ENCODE measurements at places on chromosomes 7 and 10.
A peak's percentile ranks its signal among the peaks of the same experiment; 100 is the strongest.

GRCh38 chr7:121561717-121562116, 165.6 kb upstream of the FAM3C start:
- no peak overlapping the region for H3K27ac ChIP-seq
- no peaks in the 10 kb centered on the region for H3K27me3 ChIP-seq
- H3K4me1 ChIP-seq: no peaks in the 10 kb centered on the region
- no peaks in the 10 kb centered on the region for H3K36me3 ChIP-seq
- DNase-seq: peak; percentile 21

DNA sequence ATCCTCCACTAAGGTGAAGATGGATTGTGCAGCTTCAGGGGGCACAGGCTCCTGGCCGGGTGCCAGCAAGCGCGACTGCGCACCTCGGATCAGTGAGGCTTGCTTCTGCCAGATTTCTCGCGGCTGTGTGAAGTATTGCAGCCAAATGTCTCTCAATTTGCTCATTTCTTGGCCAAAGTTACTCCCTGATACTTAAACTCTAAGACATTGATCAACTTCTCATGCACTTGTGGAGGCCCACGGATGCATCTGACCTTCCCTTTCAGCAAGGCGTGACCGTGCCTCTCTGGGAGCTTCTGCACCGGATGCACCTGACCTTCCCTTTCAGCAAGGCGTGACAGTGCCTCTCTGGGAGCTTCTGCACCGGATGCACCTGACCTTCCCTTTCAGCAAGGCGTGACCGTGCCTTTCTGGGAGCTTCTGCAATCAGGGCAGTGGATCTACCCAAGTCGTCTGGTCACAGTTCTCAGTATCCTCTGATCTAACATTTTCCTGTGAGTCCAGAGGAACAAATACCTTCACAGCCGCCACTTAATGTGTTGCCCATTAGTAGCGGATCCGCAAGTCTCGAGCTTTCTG, 248.3 kb downstream of the ADARB2 start:
- DNase-seq: no peak
- no peaks in the 10 kb centered on the region for H3K27me3 ChIP-seq
- H3K36me3 ChIP-seq: no peaks in the 10 kb centered on the region
- H3K4me3 ChIP-seq: no peak overlapping the region
- no peaks in the 10 kb centered on the region for H3K4me1 ChIP-seq

DNA sequence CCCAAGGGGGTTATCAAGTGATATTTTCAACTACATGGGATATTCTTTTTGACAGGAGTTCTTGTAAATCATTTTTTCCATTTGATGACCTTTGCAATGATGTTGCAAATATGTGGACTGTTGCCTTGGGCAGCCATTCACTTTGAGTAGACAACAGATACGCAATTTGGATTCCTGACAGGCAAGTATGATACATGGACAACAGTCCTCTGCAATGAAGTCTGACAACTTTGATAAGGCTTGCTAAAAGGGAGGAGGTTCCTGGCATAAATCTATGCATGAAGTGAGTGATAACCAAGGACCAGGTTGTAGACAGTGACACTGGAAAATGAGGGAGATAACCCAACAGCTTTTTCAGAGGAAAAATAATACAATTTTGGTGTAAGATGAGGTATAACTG, 17.7 kb downstream of the LRRD1 start:
- H3K27ac ChIP-seq: no peak overlapping the region
- peaks cover 13% of the 10 kb centered on the region for H3K4me1 ChIP-seq
- no peak for DNase-seq

DNA sequence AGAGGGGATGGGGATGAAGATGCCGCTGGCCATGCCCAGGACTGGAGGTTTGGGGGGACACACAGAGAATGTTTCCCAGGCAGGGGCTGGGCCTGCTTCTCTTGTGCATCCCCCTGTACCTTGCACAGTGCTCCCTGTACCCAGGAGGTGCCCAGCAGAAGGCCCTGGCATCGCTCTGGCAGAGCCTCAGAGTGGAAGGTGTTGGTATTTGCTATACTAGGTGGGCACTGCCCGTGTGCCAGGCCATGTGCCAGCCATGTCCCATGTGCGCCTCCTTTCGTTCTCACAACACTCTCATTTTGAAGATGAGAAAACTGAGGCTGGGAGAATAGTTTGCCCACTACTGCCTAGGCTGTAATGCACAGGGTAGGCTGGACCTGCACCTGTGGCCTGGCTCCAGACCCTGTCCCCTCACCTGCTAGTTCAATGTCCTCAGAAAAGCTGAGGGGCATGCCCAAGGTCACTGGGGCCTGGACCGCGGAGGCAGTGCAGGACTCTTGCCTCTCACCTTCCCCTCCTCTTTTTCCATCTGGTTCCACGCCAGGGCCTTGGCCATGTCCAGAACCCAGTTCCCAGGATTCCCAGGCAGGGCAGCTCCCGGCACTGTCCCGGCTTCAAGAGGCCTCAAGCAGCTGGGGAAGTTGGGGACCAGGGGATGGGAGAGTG, 64.7 kb downstream of the GOLGA7B start:
- DNase-seq: no peak
- peaks cover 50% of the 10 kb centered on the region for H3K27me3 ChIP-seq
- H3K36me3 ChIP-seq: no peaks in the 10 kb centered on the region
- no peaks in the 10 kb centered on the region for H3K4me1 ChIP-seq
- H3K4me3 ChIP-seq: no peak overlapping the region

DNA sequence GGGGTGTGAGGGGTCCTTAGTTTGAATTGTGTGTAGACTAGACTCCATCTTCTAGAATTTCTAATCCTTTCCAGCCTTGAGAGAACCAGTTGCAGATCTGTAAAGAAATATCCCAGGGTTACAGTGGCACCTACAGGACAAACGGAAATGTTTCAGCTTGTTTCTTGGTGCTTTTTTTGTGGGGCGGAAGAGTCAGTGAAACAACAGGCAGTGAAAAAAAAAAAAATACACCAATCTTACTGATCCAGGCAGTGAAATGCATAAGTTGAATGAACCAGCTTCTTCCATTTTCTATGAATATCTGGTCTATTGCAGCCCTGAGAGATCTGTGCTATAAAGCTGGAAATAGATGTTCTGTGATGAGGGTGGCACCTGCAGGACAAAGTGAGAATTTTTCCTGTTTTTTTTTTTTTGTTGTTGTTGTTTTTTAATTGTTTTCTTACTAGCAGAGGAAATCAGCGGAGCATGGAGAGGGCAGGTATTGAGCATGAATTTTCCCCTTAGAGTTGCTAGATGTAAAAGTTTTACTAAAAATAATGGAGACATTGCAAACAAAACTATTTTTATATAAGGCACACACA, 81.9 kb upstream of the DYNC1I1 start:
- H3K27me3 ChIP-seq: peaks cover 11% of the 10 kb centered on the region
- peak overlapping the region; percentile 13 for H3K4me3 ChIP-seq
- H3K4me1 ChIP-seq: peaks cover 22% of the 10 kb centered on the region
- peaks cover 6% of the 10 kb centered on the region for H3K36me3 ChIP-seq
- peak overlapping the region; percentile 46 for H3K27ac ChIP-seq

GRCh38 chr7:27826357-27826756, 86.4 kb downstream of the TAX1BP1 start:
- H3K27me3 ChIP-seq: no peaks in the 10 kb centered on the region
- no peak for DNase-seq
- H3K4me3 ChIP-seq: no peak overlapping the region
- no peaks in the 10 kb centered on the region for H3K4me1 ChIP-seq
- no peak overlapping the region for H3K27ac ChIP-seq

- no peaks in the 10 kb centered on the region for H3K36me3 ChIP-seq
- no peak overlapping the region for H3K4me3 ChIP-seq
- H3K27ac ChIP-seq: peak overlapping the region; percentile 8
- peaks cover 44% of the 10 kb centered on the region for H3K4me1 ChIP-seq
- H3K27me3 ChIP-seq: no peaks in the 10 kb centered on the region
- peak; percentile 35 for DNase-seq
These were observed 37.1 kb upstream of the SRI start for GRCh38 chr7:88256906-88257305.

DNA sequence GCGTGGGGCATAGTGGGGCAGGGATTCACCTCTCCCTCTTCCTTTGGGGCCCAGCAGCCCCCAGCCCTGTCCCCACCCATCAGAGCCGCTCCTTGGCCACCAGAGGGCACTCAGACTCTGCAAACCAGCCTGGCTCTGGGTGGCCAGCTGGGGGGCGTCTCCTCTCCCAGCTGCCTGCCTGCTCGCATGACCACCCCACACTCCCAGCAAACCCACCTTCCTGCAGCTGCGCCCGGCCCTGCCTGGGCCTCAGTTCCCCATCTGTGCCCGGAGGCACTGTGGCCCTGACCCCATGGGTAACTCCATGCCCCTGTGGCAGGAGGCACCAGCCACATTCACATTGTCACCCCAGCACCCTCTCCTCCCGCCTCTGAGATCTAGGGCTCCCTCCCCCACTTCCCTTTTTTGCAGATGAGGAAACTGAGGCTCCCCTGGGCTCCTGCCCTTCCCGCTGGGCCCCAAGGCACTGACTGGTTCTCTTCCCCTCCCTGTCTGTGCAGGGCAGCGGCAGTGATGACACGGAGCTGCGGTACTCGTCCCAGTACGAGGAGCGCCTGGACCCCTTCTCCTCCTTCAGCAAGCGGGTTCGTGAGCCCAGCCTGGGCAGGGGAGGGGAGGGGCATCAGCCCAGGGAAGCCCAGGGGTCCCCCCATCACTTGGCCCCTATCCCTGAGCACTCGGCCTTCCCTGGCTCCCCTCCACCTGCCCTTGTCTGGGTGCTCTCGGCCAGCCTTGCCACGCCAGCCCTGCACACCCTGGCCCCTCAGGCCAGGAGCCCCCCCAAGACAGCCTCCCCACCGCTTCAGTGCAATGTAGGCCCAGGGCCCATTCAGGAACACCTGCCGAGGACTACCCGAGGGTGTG, 6.9 kb upstream of the SH2B2 start:
- H3K27ac ChIP-seq: no peak overlapping the region
- peak; percentile 67 for DNase-seq
- H3K27me3 ChIP-seq: no peaks in the 10 kb centered on the region
- no peaks in the 10 kb centered on the region for H3K36me3 ChIP-seq

DNA sequence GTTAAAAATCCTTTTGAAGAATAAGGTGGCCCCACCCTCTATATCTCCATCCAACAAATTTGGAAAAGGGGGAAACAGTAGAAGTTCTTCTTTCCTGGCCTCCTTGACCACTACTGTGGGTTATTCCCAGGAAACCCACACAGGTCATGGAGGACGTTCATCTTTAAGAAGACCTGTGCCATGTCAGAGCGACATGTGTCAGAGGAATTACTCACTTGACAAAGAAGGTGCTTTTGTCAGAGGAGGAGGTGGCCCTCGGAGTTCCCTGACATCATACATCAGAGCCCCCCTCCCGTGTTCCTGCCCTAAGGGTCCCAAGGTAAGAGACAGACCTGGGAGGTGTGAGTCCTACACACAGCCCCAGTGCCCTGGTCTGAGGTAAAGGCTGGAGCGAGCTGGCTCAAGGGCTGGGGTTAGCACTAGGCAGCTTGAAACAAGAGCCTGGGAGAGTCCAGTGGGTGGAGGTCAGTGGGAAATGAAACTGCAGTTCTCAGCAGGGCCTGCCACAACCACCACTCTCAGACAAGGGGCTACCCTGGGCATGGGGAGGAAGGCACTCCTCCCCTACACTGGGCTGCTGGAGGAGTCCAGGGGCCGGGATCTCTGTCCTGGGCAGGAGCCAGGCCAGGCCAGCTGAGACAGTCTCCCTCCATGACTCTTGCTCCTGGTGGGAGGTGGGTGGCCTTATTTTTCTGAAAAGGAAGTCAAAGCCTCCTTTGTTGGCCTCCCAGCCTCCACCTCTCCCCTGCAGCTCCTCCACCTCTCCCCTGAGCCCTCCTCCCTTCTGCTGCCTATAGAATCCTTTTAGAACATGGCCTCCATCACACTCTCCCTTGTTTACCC, 21.8 kb upstream of the ZMIZ1 start:
- no peak overlapping the region for H3K27ac ChIP-seq
- peaks cover 13% of the 10 kb centered on the region for H3K27me3 ChIP-seq
- H3K36me3 ChIP-seq: no peaks in the 10 kb centered on the region
- peaks cover 11% of the 10 kb centered on the region for H3K4me1 ChIP-seq
- DNase-seq: no peak

- H3K4me1 ChIP-seq: no peaks in the 10 kb centered on the region
- H3K36me3 ChIP-seq: no peaks in the 10 kb centered on the region
- no peak overlapping the region for H3K27ac ChIP-seq
These were observed 6.1 kb upstream of the DGKB start for GRCh38 chr7:14908697-14909096.

GRCh38 chr10:85609509-85609908, 757.1 kb downstream of the GRID1 start:
- H3K4me3 ChIP-seq: no peak overlapping the region
- DNase-seq: no peak
- no peaks in the 10 kb centered on the region for H3K4me1 ChIP-seq
